ENCODE measurements at places on chromosomes 3 and 15.

GRCh38 chr3:20099060-20099459 lies 58.8 kb downstream of the KAT2B start:
- DNase-seq = no peak

DNA sequence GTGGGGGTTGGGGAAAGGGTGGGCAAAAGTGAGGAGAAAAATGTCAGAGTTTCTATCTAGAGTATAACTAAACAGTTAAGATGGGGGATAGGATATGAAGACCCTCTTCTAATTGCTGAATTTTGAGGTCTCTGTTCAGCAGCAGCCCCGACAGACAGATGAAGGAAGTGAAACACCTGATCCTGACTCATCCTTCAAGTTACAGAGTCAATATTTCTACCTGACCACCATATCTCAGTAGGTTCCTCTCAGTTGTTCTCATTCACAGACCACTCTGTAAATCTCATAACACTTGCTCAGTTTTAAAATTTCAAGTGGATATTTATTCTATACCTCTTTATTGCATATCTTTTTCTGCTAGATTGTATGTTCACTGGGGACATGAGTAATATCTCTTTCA lies 69.5 kb downstream of the CCDC54 start:
- DNase-seq = no peak

DNA sequence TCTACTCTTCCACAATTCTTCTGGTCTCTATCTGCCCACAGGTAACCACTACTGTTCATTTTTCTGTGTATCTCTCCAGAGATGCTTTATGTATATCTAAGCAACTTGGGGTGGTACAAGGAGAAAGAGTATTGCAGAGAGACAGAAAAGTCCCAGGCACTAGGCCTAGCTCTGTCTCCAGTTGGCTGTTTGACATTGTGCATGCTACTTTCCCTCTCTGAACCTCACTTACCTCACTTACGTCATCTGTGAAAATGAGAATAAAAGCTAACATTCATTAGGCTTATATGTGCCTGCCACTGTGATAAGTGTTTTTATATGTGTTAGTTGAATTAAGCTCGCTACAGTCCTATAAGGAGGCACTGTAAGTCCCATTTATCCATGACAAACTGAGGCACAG lies 76.7 kb upstream of the RNU6-1 start:
- no peak for DNase-seq

DNA sequence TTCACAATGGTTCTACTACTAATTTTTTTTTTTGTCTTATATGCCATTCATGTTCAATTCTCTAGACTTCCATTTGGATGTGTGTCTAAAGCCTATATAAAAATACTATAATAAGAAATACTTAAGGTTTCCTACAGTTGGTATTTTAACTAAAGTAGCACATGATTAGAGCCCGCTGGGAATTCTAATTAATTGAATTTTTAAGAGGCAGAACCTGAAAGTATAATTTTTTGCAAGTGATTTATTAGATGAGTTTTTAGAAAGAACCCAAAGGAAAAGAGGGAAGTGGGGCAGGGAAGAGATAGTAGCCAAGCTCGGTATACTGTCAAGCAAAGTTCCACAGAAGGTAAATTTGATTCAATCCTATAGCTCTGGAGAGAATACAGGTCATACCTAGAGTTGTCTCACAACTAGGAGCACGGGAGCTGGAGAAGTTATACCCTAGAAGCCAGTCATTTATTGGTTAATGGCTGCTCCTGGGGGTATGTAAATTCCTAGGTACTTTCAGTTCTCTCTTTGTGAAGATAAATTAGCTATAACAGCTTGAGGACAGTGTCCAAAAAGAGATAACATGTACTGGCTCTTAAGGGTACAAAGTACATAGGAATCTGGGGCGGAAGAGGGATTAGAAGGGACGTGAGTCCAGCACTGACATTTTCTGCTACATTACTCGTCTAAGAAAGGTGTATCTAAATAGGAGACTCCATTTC lies 225.6 kb downstream of the CNTN6 start:
- no peak for DNase-seq

GRCh38 chr3:149449799-149450198 lies 24.7 kb upstream of the TM4SF4 start:
- DNase-seq = no peak

GRCh38 chr3:10817506-10817905 lies 1.5 kb downstream of the SLC6A11 start:
- DNase-seq = no peak

DNA sequence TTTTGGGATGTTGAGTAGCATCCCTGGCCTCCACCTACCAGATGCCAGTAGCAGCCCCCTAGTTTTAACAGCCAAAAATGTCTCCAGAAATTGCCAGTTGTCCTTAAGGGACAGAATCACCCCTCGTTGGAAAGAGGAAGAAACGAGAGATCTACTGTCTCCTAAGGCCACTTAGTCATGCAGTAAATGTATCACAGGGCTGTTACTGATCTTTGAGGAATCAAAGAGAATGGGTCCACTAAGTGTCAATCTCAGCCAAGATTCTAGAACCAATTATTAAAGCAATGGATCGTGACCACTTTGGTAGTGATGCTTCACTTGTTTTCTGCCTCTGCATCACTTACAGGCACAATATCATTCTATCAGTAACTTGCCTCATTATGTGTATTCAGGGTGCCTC lies 26.4 kb downstream of the POLG start:
- DNase-seq = no peak

DNA sequence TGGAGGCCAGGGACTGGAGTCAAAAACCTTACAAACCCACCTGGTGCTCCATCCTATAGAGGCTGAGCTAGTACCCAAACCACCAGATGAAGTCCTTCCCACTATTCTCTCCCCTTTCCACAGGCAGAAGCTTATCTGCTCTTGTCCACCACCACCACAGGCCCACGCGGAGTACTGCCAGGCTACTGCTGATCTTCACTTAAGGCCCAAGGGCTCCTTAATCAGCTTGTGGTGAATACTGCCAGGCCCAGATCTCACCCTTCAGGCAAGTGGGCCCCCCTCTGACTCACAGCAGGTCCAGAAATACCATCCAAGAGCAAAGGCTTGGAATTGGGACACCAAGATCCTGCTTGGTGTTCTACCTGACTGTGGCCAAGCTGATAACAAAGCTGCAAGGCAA lies 598.1 kb upstream of the CBLB start:
- DNase-seq = no peak

DNA sequence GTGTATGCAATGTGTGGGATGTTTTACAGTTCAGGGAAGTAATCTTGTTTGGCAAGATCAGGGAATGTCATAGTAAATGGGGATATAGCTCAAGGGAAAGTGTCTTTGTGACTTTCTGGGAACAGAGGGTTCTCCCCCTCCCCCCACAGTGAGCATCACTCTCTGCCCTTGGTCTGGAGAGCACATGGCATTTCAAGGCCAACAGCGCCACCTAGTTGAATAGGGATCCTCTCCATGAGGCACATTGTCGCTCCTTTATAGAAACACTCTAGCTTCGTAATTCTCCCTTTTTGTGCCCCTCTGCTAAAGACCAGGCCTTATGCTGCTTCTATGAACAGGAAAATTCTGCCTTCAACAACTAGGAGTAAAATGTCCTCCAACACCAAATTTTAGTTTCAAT lies 37.1 kb upstream of the ARNT2 start:
- DNase-seq = no peak

- DNase-seq = no peak
Observed at GRCh38 chr3:12484983-12485327, 675 bp downstream of the TSEN2 start.

DNA sequence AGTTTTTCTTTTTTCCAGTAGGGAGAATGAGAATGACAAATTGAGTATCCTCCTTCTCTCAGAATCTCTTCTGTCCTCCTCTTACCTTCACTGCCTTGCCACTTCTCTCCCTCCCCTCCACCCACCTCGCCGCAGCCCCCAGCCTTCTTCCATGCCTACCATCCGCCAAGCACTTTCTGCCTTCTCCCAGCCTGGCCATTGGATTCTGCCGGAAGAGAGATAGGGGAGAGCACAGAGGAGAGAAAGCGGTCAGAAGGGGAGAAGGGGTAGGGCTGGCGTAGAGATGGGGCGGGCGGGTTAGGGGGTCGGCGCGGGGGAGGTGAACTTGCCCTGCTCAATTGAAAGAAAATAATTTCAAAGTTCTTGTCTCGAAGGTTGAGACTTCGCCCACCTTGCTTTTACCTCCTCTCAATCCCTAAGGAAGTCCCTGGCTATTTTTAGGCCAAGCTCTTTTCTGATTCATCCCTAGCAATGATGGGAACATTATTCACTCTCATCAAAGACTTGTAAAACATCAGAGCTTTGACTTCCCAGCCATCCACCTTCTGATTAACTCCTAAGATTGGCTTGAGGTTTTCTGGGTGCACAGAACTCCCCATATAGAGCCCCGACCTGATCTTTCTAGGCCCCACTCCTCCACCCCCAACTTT lies 811 bp downstream of the C3orf52 start:
- DNase-seq = no peak

- no peak for DNase-seq
Observed at GRCh38 chr3:122767540-122768372, 25.9 kb downstream of the HSPBAP1 start.

DNA sequence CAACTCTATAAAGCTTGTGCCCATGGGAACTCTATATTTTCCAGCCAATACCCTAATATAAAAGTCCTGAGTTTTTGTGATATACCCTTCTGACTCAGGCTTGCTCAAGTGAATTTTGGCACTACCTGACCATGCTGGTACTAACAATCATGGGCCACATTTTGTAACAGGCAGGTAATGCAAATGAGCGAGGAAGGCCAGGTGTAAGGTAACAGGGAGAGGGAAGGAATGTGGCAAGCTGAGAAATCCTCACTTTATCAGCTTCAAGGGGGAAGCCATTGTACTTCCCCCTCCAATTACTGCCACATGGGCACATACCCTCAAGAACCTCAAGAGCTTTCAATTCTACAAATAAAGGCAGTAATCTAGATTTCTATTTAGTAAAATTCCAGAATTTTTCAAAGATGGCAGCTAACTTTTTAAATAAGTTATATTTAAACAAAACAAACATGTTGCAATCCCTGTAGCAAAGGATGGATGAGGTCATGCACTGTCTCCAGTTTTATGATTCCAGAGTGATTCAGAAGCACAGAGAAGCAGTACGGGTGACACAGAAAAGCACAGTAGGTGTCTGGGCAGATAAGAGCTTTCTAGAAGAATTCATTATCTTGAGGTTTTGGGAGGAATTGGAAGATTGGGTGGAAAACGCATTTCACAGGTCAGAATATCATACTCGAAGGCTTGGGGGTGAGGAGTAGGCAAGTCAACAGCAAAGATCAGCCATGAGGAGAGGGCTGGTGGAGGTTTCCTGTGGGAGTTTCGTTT lies 87.6 kb downstream of the FOXP1 start:
- no peak for DNase-seq

GRCh38 chr15:40269604-40270003 lies 13.3 kb downstream of the ANKRD63 start:
- DNase-seq = no peak

GRCh38 chr15:101206176-101206591 lies 45.7 kb downstream of the CHSY1 start:
- DNase-seq = no peak

- no peak for DNase-seq
Observed at GRCh38 chr15:75702436-75702835, 10.2 kb downstream of the CSPG4 start.

DNA sequence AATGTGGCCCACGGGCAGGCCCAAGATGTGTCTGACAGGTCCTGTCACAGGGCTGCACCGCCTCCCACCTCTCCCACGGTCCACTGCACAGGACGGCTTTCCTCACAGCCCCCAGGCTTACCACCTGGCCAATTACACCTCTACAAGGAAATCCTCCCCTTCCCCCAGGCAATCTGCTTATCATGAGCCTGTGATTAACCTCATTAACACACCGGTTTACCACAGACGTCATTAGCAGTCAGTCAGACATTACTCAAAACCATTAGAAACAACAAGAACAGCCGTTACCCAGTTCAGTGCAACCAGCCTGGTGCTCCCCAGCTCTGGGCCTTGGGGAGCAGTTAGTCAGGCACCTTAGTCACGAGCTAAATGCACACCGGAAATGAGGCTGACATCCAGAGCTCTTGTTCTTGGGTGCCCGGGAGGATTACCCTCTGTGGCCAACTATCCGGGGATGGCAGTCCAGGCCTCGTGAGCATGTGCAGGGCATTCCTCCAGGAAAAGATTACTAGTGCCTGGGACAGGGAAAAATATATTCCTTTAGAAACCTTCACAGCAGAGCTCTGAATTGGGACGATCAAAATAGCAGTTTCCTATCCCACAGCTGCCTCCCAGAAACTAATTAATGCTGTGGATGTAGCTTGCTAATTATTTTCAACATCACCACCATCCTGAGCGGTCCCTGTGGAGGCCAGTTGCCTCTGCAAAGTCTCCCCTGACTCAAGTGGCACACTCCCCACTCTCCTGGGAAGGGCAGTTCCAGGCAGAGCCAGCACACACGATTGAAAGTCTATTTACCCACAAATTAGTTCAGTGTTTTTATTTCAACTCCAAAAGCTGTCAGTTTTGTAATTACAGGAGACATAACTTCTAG lies 117.4 kb upstream of the ZBED2 start:
- peak; percentile 59 for DNase-seq

DNA sequence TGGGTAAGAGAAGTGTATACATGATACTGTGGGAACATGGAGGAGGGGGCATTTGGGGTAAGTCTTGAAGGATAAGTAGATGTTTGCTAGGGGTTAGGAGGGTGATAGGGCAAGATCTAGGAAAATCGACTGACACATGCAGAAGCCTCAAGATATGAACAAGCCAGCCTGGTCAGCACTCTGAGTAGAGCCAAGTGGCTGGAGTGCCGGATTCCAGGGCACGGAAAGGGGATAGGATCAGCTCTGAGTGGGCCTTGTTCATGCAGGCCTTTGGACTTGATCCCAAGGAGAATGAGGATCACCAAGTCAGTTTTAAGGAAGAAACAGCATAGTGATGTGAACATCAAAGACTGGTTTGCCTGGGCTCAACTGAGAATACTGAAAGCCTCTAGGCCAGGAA lies 24.3 kb upstream of the MANF start:
- no peak for DNase-seq

DNA sequence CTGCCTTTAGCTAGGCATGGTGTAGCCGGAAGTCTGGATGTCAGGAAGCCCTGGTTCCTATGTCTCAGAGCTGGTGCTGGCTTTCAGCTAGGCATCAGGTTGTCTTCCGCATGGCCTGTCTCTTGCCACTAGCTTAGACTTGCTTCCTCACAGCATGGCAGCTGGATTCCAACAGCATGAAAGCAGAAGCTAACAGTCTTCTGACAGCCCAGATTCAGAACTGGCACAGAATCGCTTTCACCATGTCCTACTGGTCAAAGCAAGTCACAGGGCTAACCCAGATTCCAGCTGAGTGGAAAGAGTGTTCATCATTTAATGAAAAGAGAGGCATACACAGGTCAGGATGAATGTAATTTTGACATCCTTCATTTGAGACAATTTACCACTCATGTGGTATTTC lies 1050.5 kb downstream of the ROBO2 start:
- no peak for DNase-seq
